T-helper 17 cell (primary cell): ENCODE measurements at places on chromosomes 3 and 15.

DNA sequence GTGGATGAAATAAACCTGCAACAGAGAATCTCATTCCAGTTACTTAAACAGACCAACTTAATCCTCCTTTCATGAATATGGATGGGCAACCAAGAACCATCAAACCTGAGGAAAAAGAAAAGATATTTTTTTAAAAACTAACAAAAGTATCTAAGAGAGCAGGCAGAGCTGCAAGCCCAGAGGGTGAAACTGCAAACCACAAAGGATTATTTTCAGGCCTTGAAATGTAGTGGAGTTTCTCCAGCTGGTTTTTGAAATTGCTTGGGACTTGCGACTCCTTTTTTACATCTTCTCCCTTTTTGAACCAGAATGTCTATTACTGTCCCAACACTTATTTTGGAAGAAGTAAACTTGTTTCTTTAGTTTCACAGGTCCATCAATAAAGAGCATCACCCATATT, 87.4 kb downstream of the STAG1 start:
- DNase-seq = no peak

- no peak for DNase-seq
Observed at GRCh38 chr3:71132995-71133730, 450.4 kb downstream of the FOXP1 start.

DNA sequence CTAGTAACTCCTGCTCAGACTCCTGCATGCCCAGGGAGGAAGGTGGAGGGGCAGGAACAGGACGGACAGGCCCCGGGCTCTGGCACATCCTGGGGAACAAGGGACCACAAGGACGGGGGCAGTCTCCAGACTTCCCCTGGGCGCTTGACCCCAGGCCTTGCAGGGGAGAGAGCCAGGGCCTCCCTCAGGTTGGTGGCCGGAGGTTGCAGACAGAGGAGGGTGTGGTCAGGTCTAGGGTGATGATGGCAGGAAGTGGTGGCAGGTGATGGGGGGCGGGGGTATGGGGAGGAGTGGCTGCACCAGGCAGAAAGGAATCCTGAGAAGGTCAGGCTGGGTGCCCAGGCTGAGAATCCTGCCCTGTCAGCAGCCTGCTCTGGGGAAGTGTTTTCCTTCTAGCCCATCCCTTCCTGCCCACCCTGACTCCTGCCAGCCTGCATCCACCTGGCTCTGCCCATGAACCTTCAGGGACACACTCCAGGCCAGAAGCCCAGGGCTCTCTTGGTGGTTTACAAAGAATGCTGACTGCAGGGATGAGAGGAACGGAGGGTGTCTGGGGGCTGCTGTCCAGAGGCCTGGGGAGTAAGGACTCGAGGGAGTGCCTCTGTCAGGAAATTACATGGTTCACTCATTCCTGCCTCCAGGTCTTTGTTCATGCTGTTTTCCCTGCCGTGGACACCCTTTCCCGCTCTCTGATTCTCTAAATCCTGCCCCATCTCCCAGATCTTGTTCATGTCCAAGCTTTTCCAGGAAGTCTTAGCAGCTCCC, 15.8 kb downstream of the LOXL1 start:
- no peak for DNase-seq

- no peak for DNase-seq
Observed at GRCh38 chr15:56036546-56037067, 43.2 kb upstream of the NEDD4 start.

DNA sequence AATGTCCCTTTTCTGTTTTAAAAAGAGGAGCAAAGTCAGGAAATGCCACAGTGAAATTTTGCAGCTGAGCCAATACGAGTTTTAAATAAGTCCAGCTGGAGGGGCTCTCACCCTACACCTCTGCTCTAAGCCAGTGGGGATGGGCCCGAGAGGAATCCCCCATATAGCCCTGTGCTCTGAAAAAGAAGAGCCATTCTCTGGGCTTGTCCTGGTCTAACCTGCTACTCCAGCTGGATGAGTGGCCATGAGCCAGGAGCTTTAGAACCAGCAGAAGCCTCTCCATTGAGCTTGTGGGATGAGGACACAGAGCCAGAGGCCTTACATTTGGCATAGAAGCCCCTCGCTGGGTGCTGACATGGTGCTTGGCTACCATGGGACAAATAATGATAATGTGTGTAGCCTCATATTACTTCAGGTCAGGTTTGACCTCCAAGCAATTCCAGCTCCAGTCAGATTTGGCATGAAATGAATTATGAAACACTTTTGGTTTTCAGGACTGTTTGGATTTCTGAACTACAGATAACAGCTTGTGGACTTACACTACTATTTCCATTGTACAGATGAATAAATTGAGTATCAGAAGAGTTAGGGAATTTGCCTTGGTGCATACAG, 172.4 kb downstream of the CHST2 start:
- no peak for DNase-seq

DNA sequence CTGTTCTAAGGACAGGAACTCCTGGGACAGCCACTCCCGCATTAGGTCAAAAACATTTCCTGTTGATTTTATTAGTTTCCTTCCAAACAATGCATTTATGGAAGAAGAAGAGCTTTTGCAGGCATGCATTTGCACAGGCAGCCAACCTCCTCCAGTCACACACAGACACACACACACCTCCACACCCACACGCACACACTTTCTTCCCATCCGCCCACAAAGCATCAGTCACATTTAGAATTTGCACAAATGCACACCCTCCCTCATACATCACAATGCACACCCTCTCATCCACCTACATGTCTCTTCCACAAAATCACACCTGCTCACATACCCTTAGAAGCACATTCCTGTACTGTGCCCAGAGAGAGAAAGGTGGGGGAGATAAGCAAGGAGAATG, 4.1 kb upstream of the TYRO3 start:
- DNase-seq = no peak

- DNase-seq = no peak
Observed at GRCh38 chr3:183295211-183295610, 42.2 kb downstream of the B3GNT5 start.

GRCh38 chr3:73706771-73707170, 82.0 kb upstream of the PDZRN3 start:
- no peak for DNase-seq

DNA sequence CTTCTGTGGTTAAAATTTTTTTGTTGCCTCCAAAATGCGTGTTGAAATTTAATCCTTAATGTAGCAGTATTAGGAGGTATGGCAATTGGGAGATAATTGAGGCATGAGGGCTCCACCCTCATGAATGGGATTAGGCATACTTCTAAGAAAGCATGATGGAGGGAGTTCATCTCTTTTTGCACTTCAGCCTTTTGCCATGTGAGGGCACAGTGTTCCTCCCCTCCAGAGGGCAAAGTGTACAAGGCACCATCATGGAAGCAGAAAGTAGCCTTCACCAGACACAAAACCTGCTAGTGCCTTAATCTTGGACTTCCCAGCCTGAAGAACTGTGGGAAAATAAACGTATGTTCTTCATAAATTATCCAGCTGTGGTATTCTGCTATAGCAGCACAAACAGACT, 429.5 kb downstream of the ZIC1 start:
- DNase-seq = no peak

DNA sequence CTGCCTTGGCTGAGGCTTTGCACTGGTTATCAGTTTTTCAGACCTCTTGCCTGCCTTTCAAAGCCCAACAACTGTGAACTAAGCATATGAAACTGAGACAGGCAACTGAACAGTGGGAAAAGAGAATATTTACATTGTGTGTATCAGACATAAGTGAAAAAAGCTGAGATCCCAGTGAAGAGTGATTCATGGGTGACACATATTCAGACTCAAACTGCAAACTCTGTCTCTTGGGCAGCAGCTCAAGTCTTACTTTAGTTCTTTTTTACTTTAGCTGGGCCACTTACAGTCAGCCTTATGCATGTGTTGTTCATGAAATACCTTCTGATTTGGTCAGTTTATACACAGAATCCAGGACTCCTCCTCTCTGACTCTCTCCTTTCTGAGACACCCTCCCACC, 19.2 kb downstream of the SUCLG2 start:
- DNase-seq = no peak

- no peak for DNase-seq
Observed at GRCh38 chr15:74277242-74277810, 41.2 kb downstream of the CCDC33 start.

DNA sequence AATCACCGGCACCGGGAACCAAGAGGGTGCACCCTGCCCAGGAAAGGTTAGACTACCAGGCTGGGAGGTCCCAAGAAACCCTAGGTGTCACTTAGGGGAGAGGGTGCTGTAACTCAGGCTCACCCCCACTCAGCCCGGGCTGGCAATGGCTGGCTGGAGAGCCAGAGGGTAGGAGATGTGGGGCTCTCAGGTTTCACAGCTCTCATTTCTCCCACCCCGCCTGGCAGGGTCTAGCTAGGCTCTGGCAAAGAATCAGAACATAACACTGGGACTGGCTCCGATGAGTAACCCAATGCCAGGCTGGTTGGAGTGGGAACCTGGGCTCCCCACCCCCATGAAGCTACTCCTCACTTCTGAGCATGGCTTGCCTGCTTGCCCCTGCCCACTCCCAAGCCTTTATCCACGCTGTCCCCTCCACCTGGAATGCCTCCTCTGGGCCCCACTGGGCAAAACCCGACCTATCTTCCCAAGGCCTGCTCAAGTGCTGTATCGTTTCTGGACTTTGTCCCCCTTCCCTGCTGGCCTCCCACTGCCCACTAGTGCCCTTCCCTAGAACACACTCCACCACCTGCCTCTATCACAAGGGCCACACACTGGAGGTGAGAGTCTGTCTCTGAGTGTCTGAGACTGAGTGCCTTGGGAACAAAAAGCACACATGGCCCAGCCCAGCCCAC, 2.0 kb downstream of the CIB2 start:
- no peak for DNase-seq

- DNase-seq = no peak
Observed at GRCh38 chr3:28320981-28321380, 27.5 kb upstream of the ZCWPW2 start.

DNA sequence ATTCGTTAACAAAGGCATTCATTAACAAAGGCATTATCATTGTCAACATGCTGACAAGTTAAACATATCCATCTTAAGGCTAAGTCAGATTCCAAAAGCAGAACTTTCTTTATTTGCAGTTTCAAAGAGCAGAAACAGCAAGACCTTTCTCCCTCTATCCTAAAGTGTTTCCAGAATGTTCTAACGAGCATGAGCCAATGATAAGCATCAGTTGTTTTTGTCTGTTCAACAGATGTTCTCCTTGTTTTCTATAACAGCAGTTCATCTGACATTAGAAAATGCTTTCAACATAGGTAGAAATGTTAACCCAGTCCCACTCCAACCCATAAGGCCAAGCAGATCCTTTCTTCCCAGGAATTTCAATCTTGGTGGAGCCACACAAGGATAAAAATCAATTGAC, 77.6 kb upstream of the POMGNT2 start:
- DNase-seq = no peak

GRCh38 chr15:67087507-67088172, 22.2 kb downstream of the SMAD3 start:
- DNase-seq = no peak

GRCh38 chr3:38698061-38698460, 48.6 kb upstream of the SCN5A start:
- no peak for DNase-seq

DNA sequence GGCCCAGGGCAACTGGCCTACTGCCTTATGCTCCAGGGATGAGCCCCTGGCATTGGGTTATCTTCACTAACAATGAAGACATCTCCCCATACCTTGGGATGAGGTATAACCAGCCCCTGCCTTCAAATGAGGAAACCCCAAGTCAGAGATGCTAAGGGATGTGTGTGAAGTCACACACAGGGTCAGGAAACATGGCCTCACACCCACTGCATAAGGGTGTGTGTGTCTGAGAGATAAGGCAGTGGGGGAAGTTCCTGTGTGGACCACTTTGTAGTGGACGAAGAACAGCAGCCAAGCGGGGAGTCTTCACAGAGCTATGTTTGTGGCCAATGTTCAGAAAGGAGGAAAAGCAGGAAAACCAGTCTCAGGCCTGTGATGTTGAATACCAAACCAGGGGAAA, 10.5 kb downstream of the ELP6 start:
- DNase-seq = no peak

DNA sequence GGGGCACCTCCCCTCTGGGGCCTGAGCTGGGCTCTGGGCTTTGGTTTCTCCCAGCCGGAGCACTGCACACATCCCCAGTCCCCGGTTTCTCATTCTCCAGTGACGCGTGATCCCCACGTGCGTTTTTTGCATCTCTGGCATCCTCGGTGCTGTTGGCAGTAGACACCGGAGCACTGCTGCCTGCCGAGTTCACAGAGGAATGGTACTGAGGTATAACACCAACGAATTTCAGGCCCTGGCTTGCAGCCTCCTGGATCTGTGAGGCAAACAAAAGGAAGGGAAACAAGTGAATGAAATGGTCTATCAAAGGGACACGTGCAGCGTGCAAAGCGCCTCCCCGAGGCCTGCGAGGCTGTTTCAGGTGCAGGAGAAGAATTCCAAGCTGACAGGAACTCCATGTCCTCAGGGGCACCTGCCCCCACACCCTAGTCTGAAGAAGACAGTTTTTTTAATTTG, 112.9 kb downstream of the OXNAD1 start:
- DNase-seq = no peak

- DNase-seq = no peak
Observed at GRCh38 chr15:90259524-90259923, 5.9 kb upstream of the NGRN start.
